ENCODE measurements at places on chromosomes 16 and 17. TPM values are rescaled to one million over a fixed set of nuclear protein-coding genes. Genes with fewer than 3 reads are reported as not detected.

GRCh38 chr16:68910051-68910450, 66.7 kb downstream of the TANGO6 start:
- 0 out of 2 replicates have a peak, but pooled peaks cover 3% of the 10 kb centered on the region for H3K36me3 ChIP-seq
- H3K27me3 ChIP-seq: no peaks in the 10 kb centered on the region
- DNase-seq: no peak
- no peaks in the 10 kb centered on the region for H3K4me1 ChIP-seq

- peaks cover 6% of the 10 kb centered on the region for H3K27me3 ChIP-seq
- H3K4me1 ChIP-seq: 0 out of 2 replicates have a peak, but pooled peaks cover 7% of the 10 kb centered on the region
- H3K27ac ChIP-seq: no peak overlapping the region
Measured at GRCh38 chr17:75526555-75527270, 1.2 kb downstream of the LLGL2 start.

DNA sequence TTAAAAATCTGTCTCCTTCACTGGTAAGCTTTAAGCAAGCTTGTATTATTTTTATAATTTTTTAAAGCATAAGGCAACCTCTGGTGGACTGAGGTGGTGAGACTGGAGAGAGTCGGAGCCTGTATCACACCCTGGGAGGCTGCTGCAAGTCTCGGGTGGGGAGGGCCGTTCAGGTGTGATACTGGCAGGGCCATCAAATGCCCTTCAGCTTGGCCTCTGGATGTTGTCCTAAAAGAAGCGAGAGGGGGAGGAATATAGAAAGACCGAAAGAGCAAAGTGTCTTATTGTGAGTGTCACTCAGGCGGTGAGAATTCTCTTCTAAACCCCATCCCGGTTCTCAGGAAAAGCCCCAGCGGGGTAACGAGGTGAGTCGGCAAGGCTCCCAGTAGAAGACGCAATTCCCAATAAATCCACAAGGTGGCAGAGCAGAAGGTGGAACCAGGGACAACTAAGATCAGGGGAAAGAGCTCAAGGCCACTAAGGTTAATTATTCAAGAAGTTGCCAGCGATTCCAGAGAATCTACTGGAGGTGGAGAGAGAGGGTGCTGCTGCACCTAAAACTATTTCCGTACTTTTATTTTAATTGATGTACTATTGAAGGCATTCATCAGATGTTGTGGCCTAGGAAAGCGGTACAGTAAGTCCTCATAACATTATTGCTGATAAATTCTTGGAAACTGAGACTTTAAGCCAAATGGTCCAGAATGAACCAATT, 14.1 kb downstream of the C17orf67 start:
- no peak overlapping the region for H3K4me3 ChIP-seq
- H3K27ac ChIP-seq: no peak overlapping the region
- no peaks in the 10 kb centered on the region for H3K36me3 ChIP-seq
- no peaks in the 10 kb centered on the region for H3K27me3 ChIP-seq
- DNase-seq: peak; percentile 53

DNA sequence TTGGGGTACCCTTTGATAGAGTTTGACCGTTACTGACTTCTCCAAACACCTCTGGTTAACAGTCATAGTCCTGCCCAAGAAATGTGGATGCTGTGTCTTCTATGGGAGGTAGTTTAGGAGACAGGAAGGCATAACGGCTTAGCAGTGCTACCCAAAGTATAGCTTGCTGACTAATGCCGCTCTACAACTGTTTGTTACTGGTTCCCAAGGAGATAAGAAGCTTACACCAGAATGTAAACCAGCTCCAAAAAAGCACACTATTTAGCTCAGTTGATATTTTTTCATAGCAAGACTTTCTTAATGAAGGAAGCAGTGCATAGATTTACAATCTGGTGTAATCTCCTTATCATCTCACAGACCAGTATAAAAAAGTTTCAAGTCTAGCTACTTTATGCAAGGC, 95.7 kb downstream of the HS3ST3B1 start:
- H3K27me3 ChIP-seq: no peaks in the 10 kb centered on the region
- no peak overlapping the region for H3K4me3 ChIP-seq
- H3K27ac ChIP-seq: no peak overlapping the region
- DNase-seq: no peak

GRCh38 chr17:80154166-80154565, 7.2 kb upstream of the EIF4A3 start:
- H3K27ac ChIP-seq: no peak overlapping the region
- no peaks in the 10 kb centered on the region for H3K27me3 ChIP-seq
- no peaks in the 10 kb centered on the region for H3K36me3 ChIP-seq
- peaks cover 8% of the 10 kb centered on the region for H3K4me1 ChIP-seq
- DNase-seq: no peak

The HBA1 gene
- polyA plus RNA-seq: not detected

All from GM12878 (cell line).